ENCODE measurements at places on chromosomes 12 and 14. TPM values are rescaled to one million over a fixed set of nuclear protein-coding genes. Genes with fewer than 3 reads are reported as not detected.

Gene BAG5
- 29.8 TPM for total RNA-seq

Gene SIX4
- 2.9 TPM for total RNA-seq

Gene SLCO1B3
- total RNA-seq, result not detected

Gene SCNN1A
- total RNA-seq, result 156 TPM

DNA sequence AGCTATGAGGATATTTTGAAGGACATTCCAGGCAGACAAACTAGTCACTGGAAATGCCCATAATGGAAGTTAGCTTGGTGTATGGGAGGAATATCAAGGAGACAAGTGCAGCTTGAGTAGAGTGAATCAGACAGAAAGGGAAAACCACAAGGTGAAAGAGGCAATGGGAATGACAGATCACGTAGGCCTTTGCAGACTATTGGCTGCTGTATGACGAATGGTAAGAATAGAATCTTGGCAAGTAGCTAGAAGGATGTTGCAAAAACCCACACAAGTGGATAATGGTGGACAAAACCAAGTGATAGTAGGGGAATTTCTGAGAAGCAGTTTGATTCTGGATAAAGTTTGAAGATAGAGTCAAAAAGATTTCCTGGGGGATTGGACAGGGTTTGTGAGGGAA is 196.9 kb upstream of the NOVA1 start:
- no peak overlapping the region for H3K27ac ChIP-seq
- no peaks in the 10 kb centered on the region for H3K4me1 ChIP-seq
- DNase-seq, result no peak

- no peak for DNase-seq
- H3K4me3 ChIP-seq, result peak overlapping the region; percentile 46
- H3K27me3 ChIP-seq, result peaks cover 34% of the 10 kb centered on the region
- no peak overlapping the region for H3K27ac ChIP-seq
These were observed 606 bp downstream of the PRIMA1 start for GRCh38 chr14:93787465-93788292.

DNA sequence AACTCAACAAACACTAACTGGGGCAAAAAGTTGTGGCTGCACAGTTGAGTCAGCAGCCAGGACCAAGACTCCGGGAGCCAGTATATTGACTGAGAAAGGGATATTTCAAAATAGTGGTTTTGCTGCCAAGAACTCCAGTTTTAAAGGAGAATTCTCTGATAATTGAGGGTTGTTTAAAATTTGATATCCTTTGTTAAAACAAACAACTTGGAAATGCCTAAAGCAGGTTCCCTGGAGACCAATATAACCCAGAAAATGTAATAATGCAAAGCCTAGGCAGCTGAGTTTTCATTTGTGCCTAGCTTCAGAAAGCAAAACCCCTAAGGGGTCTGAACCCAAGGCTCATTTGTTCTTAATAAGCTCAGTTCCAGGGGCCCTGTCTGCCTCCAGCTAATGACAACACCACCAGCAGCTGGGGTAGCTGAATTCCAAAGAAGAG is 311.7 kb upstream of the CCDC196 start:
- H3K36me3 ChIP-seq, result no peaks in the 10 kb centered on the region
- H3K4me1 ChIP-seq, result no peaks in the 10 kb centered on the region
- no peak for DNase-seq
- H3K4me3 ChIP-seq, result no peak overlapping the region
- H3K27me3 ChIP-seq, result no peaks in the 10 kb centered on the region
- no peak overlapping the region for H3K27ac ChIP-seq

GRCh38 chr12:48031135-48031960 is 27.1 kb upstream of the COL2A1 start:
- no peak for DNase-seq
- no peaks in the 10 kb centered on the region for H3K36me3 ChIP-seq
- H3K27ac ChIP-seq, result no peak overlapping the region
- no peaks in the 10 kb centered on the region for H3K4me1 ChIP-seq

GRCh38 chr12:69880571-69880970 is 55.5 kb downstream of the MYRFL start:
- H3K27ac ChIP-seq, result no peak overlapping the region
- no peaks in the 10 kb centered on the region for H3K27me3 ChIP-seq
- H3K4me3 ChIP-seq, result no peak overlapping the region
- H3K4me1 ChIP-seq, result peaks cover 8% of the 10 kb centered on the region

GRCh38 chr12:110222433-110222832 is 58.6 kb upstream of the ATP2A2 start:
- DNase-seq, result no peak
- no peak overlapping the region for H3K4me3 ChIP-seq
- H3K36me3 ChIP-seq, result peaks cover 9% of the 10 kb centered on the region
- H3K27ac ChIP-seq, result no peak overlapping the region

DNA sequence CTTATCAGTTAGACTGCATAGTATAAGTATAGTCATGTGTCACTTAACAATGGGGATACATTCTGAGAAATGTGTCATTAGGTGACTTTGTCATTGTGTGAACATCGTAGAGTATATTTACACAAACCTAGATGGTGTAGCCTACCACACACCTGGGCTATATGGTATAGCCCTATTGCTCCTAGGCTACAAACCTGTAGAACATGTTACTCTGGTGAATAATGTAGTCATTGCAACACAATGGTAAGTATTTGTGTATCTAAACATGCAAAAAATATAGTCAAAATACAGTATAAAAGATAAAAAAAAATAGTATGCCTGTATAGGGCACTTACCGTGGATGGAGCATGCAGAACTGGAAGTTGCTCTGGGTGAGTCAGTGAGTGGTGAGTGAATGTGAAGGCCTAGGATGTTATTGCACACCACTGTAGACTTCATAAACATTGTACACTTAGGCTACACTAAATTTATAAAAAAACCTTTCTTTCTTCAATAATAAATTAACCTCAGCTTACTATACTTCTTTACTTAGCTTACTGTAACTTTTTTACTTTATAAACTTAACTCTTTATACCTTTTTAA is 40.3 kb upstream of the ANKS1B start:
- H3K4me3 ChIP-seq, result no peak overlapping the region
- no peak for DNase-seq
- H3K27me3 ChIP-seq, result no peaks in the 10 kb centered on the region
- H3K36me3 ChIP-seq, result no peaks in the 10 kb centered on the region
